ENCODE measurements at places on chromosomes 1 and 21.

DNA sequence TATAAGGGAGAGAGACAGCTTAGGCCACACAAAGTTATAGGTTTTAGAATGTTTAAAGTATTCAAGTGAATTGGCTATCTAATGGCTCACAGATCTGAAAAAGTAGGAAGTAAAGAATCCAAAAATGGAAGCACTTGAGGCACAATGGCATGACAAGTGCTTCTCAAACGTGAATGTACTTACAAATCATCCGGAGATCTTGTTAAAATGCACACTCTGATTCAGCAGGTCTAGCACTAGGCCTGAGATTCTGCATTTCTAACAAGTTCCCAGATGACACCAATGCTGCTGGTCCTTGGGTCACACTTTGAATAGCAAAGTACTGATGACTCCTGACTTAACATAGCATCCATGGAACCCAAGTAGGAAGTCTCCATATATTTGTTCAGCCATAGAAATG lies 20.9 kb upstream of the AGL start:
- DNase-seq, result no peak

GRCh38 chr1:3531928-3532327 lies 77.5 kb downstream of the ARHGEF16 start:
- DNase-seq, result no peak

DNA sequence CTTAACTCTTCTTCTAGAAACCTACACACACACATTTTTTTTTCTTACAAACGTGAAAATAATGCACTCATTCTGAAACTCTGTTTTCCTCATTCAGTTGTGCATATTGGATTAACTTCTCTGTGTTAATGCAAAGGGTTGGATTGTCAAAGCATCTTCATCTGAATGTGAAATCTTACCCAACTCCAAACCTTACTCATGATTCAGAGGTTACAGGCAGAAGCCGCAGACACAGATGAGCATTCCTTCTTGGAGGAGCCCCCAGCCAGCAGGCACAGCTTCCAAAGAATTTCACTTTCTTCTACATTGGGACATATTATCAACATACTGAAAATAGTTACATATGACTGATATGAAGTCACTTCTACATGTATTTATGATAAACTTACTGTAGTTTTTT lies 15.7 kb downstream of the PATJ start:
- DNase-seq, result no peak

DNA sequence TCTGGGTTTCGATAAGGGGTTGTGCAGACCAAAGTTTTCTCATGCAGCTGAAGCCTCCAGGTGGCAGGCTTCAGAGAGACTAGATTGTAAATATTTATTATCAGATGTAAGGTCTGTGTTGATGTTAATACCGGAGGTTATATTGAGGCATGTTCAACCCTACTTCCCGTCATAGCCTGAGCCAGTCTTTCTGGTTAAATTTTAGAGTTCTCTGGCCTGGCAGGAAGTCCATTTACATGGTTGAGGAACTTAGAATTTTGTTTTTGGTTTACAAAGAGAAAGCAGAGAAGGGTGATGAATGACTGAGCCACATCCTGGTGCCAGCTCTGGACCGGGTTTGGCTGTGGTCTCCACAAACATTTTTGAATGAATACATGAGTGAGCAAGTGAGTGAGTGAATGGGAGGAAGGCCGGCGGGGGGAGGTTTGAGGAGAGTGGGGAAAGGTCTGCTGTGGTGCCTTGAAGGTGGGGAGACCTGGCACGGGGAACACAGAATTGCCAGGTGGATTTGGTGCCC lies 218.5 kb downstream of the DISC1 start:
- peak; percentile 23 for DNase-seq

DNA sequence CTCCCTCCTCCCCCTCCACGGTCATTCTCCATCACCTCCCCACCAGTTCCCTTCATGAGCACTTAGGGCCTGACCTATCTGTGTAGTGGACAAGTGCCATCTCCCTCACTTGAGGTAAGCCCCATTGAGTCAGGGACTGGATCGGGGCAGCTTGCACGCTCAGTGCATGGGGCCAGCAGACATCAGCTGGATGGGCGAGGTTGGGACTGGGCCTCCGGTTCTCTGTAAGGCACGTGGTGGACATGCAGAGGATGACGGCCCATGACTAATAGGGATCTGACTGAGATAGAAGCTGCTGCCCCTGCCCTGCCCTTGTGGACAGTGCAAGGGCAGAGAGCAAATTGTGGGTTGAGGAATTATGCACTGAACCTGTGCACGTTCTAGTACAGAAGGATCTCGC lies 120.4 kb upstream of the C1orf174 start:
- no peak for DNase-seq

GRCh38 chr21:42666023-42666747 lies 12.8 kb downstream of the PDE9A start:
- DNase-seq, result no peak

GRCh38 chr1:159554261-159554660 lies 18.5 kb upstream of the OR10J5 start:
- DNase-seq, result peak; percentile 50

GRCh38 chr1:204871405-204872037 lies 859 bp downstream of the NFASC start:
- DNase-seq, result no peak

GRCh38 chr1:98559291-98559690 lies 102.2 kb upstream of the SNX7 start:
- no peak for DNase-seq

DNA sequence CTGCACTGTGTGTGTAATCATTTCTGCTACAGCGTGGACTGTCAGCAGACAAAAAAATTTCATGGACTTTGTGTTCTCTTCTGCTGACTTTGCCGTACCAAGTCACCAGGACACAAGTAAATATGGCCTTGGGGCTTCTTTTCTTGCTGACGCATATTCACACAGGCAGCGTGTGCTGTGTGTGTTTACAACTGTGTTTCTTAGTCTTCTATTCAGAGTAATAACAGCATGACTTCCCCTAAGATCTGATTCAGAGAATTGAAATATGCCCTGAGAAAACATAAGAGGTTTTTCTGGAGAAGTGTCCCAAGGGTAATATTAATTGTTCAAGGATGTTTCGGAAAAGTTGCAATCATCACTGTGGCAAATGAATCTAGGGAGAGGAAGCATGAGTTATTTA lies 47.1 kb upstream of the DYNLT5 start:
- DNase-seq, result no peak

- DNase-seq, result no peak
Observed at GRCh38 chr1:26012864-26013263, 8.7 kb upstream of the EXTL1 start.

DNA sequence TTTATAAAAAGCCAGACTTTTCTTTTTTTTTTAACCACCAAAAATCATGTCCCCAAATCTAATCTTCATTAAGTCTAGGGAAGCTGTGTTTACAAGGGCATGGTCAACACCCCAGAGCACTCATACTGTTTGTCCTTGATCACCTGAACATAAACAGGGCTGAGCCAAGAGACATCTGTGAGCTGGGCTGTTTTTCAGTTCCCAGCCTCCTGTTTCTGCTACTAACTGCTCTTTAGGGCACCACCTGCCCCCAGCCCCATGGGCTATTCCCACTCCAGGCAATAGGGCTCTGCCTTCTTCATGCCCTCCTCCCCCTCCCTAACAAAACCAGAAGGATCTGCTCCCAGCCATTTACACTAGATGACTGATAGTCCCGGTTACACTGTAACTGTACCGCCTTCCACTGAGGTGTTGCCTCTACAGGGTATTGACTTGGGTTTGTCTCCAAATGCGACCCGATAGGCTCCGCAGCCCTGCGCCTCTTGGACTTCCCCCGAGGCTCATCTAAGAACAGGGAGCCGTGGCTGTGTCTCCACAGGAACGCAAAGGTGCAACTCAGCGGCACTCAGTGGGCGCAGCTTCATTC lies 11.7 kb upstream of the SLC26A9 start:
- DNase-seq, result no peak

DNA sequence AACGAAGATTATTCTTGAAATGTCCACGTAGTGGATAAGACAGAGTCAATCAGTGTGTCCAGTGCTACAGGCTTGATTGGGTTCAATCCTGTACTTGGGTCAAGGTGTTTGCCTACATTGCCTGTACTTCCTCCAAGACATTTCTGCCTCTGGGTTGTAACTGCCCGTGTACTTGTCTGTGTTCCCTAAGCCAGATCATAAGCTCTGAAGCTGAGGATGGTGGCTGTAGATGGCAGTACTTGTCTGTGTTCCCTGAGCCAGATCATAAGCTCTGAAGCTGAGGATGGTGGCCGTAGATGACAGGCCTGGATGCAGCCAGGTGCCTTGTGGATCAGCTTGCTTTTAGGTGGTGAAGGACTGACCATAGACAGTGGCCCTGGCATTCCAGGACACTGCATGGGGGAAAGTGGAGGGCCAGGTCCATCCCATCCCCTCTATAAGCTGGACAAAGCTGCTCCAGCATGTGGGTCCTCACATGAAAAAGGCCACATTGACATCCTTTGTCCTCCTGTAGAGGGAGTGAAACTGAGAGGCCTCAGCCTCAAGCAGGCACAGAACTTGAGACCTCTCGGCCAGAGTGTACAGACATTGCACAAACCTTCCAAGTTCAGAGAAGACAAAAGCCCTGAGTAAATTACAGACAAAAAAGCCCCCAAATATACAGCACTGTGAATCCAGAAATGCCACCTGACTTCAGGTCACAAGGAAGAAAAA lies 2.0 kb upstream of the SRM start:
- peak; percentile 43 for DNase-seq

DNA sequence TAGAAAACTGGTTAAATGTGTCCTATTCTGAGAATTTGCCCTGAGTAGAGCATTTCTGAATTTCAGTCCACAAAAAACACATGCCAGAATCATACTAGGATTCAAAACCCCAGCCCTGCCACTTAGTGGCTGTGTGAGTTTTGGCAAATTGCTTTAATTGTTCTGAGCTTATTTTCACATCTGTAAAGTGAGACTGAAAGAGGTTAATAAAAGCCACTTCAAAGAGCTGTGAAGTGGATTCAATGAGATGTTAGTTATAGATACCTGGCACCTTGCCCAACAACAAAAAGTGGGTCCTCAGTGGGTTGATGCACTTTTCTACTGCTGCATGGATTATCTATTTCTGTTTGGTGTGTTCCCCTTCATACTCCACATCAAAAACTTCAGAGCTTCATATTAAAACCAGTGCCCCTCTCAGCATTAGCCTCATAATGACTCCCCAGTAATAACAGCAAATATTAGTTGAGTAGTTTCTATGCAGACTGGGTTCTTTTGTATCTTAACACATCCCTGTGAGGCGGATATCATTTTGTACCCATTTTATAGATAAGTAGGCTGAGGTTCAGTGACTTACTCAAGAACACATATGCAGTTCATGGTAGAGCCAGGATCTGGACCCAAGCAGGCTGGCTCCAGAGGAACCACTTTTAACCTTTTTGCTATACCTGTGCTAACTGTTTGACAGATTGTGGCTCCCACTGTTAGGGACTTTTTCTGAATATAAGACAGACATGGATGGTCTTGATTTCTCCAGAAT lies 14.2 kb upstream of the ADORA3 start:
- no peak for DNase-seq

DNA sequence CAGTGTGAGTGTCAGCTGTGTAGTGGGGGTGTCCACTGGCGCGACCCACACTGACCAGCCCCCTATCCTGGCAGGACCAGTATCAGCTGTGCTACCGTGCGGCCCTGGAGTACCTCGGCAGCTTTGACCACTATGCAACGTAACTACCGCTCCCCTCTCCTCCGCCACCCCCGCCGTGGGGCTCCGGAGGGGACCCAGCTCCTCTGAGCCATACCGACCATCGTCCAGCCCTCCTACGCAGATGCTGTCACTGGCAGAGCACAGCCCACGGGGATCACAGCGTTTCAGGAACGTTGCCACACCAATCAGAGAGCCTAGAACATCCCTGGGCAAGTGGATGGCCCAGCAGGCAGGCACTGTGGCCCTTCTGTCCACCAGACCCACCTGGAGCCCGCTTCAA lies 28.1 kb upstream of the KDM4A start:
- DNase-seq, result no peak

DNA sequence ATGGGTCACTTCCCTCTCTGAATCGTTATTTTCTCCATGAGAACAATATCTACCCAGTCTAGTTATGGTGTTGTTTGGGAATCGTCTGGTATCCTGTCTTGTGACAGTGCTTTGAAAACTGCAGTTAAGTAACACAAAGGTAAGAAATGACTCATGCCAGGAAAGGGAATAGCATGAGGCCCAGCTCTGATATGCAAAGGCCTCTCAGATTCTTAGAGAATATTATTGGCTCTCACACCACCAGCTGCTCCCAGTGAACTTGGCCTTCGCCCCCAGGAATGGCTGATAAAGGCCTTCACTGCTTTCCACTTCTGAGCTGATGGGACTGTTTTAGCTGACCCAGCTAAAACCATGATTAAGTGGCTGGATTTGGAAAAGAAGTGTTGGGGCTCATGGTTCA lies 27.1 kb downstream of the NEK2 start:
- no peak for DNase-seq

GRCh38 chr1:170669586-170670530 lies 5.9 kb downstream of the PRRX1 start:
- no peak for DNase-seq

GRCh38 chr1:82034812-82035211 lies 234.1 kb downstream of the ADGRL2 start:
- DNase-seq, result no peak

- no peak for DNase-seq
Observed at GRCh38 chr1:111563619-111564018, 56.0 kb upstream of the RAP1A start.

- DNase-seq, result no peak
Observed at GRCh38 chr1:67767103-67767782, 66.0 kb downstream of the GNG12 start.

DNA sequence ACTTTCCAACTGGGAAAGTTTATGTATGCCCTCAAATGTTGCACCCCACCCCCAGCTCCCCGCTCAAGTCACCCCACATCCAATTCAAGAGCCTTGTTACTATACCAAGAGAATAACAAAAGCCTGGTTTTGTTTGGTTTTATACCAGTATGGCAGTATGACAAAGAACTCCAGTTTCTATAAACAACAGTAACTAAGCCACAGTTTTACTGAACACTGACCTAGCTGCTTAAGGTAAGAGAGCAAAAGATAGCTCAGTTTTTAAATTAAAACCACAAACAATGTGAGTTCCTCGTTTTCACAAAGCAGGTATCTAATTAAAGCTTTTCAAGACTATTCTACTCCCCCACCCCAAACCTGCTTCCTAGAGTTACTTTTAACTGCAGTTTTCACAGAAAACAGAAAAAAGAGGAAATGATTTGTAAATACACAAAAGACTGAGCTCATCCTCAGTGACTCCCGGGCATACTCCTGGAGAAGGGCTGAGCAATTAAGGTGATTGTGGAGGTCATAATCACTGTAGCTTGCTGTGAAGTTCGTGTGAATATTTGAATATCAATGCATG lies 59.3 kb upstream of the LHX8 start:
- DNase-seq, result no peak

GRCh38 chr1:31745096-31745945 lies 18.8 kb downstream of the ADGRB2 start:
- peak; percentile 30 for DNase-seq

DNA sequence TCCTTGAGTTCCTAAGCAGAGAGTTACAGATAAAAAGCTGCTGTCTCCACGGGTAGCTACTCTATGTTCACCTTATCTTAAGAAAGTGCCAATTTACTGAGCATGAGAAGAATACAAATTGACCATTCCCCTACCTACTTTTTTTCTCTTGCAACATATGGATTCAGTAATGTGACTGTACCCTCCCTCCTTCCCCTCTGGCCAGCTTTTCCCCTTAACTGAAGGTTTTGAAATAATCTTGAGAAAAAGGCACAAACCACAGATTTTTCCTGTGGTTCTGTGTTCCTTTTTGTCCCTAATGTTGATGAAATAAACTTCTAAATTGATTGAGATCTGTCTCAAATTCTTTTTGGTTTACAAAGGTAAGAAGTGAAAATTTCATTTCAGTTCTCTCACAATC lies 2.6 kb upstream of the CD2 start:
- peak; percentile 75 for DNase-seq

- DNase-seq, result no peak
Observed at GRCh38 chr1:218996362-218996761, 177.3 kb upstream of the LYPLAL1 start.
